ENCODE measurements at places on chromosomes 6 and 20.

- DNase-seq = no peak
Measured at GRCh38 chr6:65004283-65004682, 702.7 kb downstream of the EYS start.

GRCh38 chr20:18077157-18077556, 19.4 kb upstream of the OVOL2 start:
- no peak for DNase-seq

- DNase-seq = no peak
Measured at GRCh38 chr6:129707882-129708495, 2.0 kb downstream of the ARHGAP18 start.

GRCh38 chr6:138486249-138487101, 12.8 kb downstream of the NHSL1 start:
- no peak for DNase-seq

DNA sequence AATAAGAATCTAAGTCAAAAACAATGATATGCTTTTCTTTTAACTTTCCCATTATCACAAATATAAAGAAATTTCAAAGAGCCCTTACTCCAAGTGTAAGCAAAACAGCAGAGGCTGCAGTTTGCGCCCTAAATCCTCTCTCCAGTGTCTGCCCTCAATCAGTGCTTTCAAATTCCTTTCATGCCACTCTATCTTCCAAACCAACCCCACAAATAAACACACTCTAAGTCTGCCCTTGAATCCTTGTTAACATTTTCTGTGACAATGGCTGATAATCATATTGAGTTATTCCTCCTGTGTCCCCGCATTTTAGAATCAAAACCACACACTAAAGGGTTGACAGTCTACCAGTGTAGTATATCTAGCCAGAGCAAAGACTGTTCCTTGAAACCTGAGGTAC, 317.9 kb upstream of the MARCKS start:
- no peak for DNase-seq

DNA sequence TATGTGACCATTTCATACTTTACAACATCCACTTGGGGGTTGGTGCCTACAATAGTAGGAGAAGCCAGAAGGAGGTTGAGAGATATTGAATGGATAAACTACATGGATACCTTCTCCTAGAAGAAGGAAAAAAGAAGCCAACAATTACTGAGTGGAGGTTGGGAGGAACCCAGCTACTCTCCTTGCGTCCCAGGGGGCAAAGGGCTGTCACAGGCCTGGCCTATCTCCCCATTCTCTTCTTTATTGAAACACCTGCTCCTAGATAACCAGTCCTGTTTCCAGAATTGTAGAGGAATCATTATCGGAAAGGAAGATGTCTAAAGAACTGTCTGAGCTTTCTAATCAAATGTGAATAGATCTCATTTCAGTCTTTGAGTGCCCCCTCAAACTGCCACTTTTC, 115.1 kb downstream of the MAP7 start:
- DNase-seq = no peak

GRCh38 chr20:6698056-6698455, 69.4 kb upstream of the BMP2 start:
- no peak for DNase-seq

DNA sequence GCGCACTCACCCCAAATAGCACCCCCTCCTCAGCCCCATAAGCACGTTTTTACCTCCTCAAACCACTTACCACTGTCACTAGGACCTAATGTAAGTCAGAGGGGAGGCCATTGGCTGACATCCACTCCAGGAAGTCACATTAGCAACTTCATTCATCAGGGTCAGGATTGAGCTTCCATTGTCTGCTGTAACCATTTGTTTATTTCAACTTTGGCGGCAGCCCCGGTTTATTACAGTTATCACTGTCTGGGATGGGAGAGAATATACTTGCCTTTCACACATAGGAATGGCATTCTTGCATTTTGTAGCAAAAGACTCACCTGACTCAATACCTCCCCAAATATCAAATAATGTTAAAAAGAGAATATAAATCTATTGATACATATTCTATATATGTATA, 38.3 kb downstream of the MAFB start:
- DNase-seq = no peak

DNA sequence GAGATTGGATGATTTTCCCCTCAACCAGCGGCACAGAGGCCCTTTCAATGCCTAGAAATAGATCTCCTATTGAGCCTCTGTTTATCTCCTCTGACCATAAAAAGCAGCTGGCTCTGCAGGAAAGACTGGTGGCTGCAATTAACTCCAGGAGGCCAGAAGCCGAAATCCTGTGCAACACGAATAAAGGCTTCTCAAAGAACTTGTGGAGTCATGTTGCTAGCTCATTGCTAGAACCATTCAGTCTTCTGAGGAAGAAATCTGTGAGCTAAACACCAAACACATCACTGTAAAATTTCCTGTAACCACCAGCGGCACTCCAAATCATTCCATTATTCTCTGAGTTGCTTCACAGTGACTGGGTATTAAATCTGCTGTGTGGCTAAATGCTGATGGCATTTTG, 49.1 kb upstream of the TPD52L1 start:
- DNase-seq = no peak

- DNase-seq = no peak
Measured at GRCh38 chr20:57313230-57313629, 16.4 kb upstream of the SPO11 start.

GRCh38 chr6:51432481-51432880, 613.8 kb downstream of the TFAP2B start:
- no peak for DNase-seq

- no peak for DNase-seq
Measured at GRCh38 chr6:18527836-18528743, 140.9 kb downstream of the RNF144B start.

DNA sequence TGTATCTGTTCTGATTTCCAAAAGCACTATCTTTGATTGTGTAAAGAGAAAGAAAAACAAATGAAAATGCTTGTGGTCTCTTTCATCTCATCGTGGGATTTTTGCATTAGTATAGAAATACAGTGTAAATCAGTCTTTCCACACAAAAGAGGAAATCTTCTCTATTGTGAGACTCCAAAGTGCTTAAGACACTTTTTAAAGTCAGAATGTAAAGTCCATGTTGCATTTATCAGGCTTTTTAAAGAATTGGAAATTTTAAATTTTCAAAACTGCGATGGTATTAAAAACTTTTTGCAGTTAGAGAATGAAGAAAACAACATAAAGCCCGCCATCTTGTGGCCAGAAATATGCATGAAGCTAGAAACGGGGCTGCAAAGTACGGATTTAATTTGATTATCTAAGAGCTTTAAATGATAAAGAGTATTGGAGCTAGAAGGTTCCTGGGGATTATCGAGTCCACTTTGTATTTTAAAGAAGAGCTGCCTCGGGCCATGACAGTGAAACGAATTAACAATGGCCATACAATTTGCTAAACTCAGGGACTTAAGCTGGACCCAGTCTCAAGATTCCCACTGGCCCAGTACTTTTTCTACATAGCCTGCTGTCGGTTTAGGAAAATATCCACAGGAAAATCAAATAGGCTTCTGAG, 339.6 kb downstream of the ARHGAP18 start:
- DNase-seq = no peak

DNA sequence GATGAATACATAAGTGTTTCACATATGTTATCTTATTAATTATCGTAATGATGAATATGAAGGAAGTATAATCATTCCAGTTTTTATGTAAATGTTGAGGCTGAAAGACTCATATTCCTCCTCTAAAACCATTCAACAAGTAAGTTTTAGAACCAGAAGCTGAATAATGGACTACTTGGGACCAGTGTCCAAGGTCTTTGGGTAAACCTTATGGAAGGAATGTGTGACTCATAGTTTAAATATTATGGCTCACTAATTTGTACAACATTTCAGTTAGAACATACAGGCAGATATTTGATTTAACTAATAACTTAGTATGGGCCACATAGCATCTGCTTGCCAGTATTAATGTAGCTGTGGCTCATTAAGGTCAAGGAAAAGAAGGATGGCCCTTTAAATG, 209.6 kb downstream of the TFAP2B start:
- no peak for DNase-seq

All from stimulated activated CD4-positive, alpha-beta T cell treated with anti-CD3 and anti-CD28 coated beads, Interleukin-15, amount 100 ng/mL, for 1 hour (primary cell).